ENCODE measurements at places on chromosomes 5 and 9.

DNA sequence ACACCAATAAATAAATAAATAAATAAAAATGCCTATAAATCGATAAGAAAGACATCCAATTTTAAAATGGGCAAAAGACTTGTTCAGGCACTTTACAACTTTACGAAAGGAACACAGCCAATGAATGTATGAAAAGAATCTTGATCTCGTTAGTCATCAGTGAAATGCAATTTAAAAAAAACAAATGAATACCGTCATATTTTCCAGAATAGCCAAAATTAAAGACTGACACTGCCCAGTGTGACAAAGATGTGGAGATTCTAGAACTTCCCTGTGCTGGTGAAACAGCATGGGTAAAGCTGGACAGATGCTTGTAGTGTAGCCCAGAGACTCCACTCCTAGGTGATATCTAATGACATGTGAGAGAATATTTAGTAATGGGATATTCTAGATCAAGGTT, 127.1 kb downstream of the GOLPH3 start:
- no peak for DNase-seq

DNA sequence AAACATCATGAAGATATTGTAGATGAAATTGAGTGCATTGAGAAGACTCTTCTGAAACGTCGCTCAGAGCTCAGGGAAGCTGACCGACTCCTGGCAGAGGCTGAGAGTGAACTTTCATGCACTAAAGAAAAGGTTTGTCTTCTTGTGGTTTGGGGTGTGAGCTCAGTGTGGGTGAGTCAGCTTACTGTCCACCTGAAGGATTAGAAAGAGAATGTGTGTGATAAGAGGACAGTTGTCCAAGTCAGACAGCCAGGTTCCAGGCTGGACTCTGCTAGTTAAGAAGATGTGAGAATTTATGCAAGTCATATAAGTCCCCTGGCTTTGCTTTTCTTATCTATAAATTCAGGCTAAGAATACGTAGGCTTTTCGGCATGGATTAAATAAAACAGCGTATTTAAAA, 46.9 kb downstream of the RAB14 start:
- no peak for DNase-seq

DNA sequence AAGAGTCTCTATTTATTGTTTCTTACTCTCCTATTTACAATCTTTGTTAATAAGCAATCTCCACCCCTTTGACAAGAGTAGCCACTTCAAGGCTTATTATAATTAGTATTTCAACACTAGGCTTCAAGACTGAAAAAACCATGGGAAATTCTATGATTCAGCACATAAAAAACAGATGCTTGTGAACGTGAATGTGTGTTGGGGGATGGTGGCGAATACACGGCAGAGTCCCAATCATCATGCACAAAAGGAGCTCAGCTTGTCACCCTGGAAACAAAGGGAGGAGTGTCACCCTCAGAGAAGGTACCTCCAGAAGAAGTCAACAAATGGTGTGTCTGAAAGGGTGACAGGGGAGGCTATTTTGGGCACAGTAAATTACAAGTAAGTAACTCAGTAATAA, 157.2 kb upstream of the RETREG1 start:
- DNase-seq = no peak

- DNase-seq = no peak
Measured at GRCh38 chr9:76297721-76298239, 96.4 kb downstream of the RFK start.

Data from CD4-positive, CD25-positive, alpha-beta regulatory T cell (primary cell).